ENCODE measurements at places on chromosomes 1 and 21.
A peak's percentile ranks its signal among the peaks of the same experiment; 100 is the strongest.

GRCh38 chr1:54786778-54787177 is 14.3 kb downstream of the TTC22 start:
- no peak for DNase-seq

DNA sequence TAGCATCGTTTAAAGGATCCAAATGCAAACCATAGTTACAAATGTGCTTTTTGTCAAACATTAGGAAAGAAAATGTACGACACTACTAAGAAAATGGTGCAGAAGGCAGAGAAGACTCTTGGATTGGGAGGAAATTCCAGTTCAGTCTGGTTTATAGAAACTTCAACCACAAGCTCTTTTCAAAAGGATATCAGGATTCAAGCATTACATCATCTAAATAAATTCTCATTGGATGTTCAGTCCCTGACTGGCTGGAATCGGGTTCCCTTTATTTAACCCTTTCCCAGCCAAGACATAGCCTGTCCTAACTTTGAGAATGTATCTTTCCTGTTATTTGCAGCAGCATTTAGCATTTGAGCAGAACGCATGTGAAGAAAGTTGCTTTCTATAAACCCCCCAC is 184.6 kb downstream of the LMO4 start:
- peak; percentile 13 for DNase-seq

DNA sequence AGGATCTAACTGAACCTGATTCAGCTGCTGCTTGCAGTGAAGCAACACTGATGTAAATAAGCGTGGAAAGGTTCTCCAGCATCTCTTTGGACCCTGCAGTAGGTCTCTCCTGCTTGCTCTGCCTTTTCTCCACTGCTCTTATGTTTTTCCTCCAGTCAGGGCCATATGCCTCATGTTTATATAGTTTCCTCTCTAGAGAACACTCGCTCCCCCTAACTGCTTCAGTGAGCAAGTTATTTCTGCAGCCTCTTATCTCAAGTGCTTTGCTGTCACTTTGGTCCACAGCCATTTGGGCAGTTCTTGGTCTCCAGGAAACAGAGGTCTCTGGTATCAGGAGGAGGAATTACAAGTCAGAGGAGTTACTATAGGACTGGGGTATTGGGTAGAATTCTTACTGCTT is 5.3 kb downstream of the PRUNE1 start:
- DNase-seq, result no peak

DNA sequence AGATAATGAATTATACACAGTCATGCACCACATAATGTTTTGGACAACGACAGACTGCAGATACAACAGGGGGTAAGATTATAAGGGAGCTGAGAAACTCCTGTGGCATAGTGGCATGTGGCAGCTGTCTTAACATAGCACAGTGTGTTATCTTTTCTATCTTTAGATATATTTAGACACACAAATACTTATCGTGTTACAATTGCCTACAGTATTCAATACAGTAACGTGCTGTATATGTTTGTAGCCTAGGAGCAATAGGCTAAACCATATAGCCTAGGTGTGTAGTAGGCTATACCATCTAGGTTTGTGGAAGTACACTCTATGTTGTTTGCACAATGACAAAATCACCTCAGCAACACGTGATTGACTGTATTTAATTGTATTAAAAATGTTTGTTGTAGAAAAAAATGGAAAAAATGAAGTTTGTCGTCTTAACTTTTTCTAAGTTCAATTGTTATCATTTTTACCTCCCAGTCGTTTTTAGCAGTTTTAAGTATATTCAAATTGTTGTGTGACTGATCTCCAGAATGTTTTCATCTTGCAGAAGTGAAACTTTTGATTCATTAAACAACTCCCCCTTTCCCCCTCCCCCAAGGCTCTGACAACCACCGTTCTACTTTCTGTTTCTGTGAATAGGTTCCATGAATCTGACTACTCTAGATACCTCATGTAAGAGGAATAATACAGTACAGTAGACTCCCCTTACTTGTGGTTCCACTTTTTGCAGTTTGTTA is 351.0 kb upstream of the B3GALT2 start:
- DNase-seq, result no peak

DNA sequence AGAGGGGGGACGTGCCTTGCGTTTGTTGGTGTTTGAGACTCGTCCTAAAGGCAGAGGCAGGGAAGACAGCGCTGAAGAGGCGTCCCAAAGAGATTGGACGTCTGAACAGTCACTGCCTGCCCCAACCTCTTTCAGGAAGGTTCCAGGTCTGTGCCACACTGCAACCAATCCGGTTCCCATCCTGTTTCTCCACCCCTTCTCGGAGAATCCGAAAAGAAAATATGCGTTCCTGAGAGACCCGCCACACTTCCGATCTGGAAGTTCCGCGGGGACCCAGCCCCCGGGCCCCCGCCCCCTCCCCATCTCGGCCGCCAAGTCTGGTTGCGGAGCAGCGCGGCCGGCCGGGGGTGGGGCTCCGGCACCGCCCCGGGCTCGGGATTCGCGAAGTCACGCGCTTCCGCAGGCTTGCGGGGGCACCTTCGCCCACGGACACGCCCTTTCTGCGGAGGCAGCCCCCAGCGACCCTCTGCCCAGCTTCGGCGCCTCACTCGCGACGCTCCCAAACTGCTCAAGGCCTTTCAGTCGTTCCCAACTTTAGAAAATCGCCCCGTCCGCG is 124.5 kb upstream of the DPYD start:
- no peak for DNase-seq

DNA sequence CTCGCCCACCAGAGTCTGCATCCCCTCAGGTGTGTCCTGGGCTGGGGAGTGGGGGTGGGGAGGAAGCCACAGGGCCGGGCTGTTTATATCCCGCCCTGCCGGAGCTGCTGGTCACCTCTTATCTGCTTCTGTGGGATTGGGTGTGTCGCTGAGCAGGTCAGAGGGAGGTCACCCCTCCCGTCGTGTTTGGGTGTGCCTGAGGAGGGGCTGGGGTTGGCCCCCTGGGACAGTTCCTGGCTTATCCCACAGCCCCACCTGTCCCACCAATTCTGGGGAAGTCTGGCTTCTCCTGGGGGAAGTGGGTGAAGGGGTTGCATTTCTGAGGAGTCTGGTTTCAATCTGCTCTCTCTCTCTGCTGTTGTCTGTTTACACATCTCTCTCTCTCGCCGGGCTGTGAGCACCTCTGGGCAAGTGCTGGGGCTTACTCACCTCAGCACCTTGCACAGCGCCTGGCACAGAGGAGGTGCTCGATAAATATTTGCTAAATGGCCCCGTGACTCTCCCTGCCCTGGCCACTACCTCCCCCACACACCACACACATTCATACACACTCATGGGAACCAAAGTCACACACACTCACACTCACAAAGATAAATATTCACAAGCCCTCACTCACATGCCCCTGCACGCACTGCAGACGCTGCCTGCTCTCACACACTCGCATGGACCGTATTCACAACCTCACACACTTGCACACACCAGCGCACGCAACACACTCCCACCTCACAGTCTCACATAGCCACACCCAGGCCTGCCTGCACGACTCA is 8.3 kb downstream of the ELF3 start:
- no peak for DNase-seq

- no peak for DNase-seq
Measured at GRCh38 chr1:228005511-228006033, 1.2 kb upstream of the WNT3A start.

GRCh38 chr1:87197641-87198040 is 131.0 kb upstream of the LMO4 start:
- no peak for DNase-seq

- no peak for DNase-seq
Measured at GRCh38 chr1:230332575-230333066, 93.5 kb downstream of the PGBD5 start.

- DNase-seq, result no peak
Measured at GRCh38 chr1:35499652-35500176, 57.5 kb downstream of the KIAA0319L start.

DNA sequence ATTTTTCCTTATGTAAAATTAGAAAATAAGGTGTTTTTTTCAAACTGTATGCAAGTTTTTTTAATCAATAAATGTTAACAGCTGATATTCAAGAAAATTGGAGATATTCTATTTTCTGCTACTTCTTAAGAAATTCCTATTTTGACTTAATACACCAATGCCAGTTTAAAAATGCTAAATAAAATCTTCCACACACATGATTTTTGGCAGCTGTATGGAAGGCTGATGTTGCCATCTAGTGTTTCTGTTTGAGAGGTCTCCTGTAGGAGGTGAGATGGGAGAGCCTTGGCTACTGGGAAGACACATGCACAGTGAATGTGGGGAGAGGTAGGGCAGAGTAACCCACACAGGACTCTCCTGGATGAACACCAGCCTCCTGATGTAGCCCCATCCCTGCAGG is 29.2 kb upstream of the OR2B11 start:
- peak; percentile 40 for DNase-seq

GRCh38 chr1:45305231-45305630 is 21.5 kb upstream of the HPDL start:
- DNase-seq, result no peak

- DNase-seq, result peak; percentile 46
Measured at GRCh38 chr1:224784265-224785039, 145.0 kb upstream of the DNAH14 start.

DNA sequence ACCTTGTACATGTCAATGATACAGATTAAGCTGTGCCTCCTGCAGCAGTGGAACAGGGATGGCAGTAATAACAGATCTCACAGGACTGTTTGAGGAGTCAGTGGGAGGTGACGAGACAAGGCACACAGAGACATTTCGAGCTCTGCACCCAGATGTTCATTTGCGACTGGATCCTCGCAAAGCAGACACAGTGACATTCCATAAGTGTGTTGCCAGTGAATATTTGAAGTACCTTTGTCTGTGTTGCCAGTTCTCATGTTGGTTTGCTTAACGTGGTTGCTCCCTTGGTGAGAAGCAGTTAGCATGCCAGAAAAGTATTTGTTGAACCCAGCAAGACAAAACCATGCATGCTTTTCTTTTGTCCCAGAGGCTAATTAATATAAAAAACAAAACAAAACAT is 67.0 kb downstream of the NID1 start:
- DNase-seq, result no peak

GRCh38 chr1:173453982-173454381 is 23.2 kb upstream of the PRDX6 start:
- no peak for DNase-seq

GRCh38 chr1:233424779-233425178 is 97.3 kb downstream of the MAP3K21 start:
- DNase-seq, result no peak

DNA sequence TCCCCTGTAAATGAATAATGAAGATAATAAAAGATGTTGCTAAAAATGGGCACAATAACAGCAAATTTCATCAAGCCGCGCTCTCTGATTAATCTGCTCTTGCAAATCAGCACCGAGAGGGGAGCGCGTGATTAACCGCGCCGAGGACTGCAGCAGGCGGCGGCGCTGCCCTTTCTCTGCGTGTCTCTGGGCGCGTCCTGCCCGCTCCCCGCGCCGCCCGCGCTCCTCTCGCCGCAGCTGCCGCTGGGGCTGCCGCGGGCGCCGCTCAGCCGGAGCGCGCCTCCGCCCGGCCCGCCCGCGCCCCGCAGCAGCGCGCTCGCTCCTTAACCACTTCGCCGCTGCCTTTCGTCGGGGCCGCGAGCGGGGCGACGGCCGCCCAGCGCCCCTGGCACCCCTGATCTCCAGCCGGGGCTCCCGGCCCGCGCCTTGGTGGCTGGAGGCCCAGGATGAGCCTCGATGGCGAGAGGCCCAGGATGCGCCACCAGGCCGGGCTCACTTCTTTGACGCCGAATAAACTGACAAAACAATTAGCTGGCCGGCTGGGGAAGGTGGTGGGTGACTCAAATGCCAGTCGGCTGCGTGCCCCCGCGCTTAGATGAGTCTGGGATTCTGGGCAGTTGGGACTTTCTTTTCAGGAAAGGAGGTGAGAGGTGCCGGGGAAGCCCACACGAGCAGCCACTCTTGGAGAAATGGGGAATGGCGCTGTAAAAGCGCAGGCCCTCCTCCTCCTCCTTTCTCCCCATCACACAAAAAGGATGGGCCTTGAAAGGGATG is 221.4 kb upstream of the PKN2 start:
- DNase-seq, result peak; percentile 48

DNA sequence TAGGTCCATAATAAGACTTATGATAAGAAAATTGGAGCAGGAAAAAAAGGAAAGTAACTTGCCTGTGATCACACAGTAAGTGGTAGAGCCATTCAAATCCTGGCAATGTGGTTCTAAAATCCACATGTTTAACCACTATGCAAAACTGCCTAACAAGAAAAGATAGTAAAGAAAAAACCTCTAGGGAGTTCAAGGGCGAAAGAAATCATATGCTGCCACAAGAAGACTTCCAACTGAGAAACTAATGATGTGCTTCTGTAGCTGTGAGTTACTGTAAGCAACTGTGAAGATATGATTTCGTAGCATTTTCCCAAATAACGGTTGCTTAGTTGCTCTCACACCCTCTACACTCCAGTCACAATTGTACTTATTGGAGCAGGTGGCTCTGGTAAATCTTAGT is 20.9 kb upstream of the LYPLAL1 start:
- no peak for DNase-seq

DNA sequence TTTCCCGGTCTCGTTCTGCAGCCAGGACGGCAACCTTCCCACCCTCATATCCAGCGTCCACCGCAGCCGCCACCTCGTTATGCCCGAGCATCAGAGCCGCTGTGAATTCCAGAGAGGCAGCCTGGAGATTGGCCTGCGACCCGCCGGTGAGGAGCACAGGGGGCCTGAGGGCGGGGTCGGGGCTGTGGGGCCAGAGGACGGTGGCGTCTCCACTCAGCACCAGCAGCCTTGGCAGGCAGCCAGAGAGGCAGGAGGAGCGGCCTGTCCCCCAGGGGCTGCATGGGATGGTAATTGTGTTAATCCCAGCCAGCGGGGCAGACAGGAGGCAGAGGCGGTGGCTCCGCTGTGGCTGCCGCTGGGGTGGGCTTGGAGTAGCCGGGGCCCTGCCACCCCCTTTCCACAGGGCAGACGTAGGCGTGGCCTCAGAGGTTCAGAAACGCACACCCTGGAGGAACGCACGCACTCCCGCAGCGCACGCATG is 12.1 kb downstream of the SAMD11 start:
- DNase-seq, result no peak

GRCh38 chr1:103218369-103218768 is 110.0 kb upstream of the COL11A1 start:
- no peak for DNase-seq

GRCh38 chr1:107936498-107937481 is 28.2 kb downstream of the VAV3 start:
- DNase-seq, result peak; percentile 93

DNA sequence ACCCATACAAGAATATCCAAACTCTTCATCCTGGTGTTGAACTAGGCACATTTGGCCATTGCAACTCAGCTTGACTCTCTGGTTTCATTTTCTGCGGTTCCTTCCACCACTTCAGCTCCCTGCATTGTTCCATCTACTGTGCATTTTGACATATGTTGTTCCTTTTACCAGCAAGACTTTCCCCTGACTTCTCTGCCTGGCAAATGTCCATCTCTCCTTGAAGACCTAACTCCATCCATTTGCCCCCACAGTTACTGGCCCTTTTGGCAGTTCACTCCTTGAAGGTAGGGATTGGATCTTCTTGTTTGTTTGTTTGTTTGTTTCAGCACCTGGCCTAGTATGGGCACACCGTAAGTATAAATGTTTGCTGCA is 8.7 kb downstream of the PADI2 start:
- DNase-seq, result no peak

DNA sequence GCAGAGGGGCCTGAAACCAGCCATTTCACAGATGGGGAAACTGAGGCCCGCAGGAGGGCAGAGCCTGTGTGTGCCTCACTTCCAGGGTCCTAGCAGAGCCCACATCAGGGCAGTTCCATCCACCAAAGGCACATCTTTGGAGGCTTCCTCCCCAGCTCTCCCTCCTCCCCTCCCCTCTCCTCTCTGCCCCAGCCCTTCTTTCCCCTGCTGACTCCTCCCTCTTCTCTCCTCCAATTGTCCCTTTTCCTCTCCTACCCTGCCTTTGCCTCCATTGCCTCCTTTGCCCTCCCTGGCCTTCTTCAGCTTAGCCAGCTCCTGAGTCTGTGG is 56.6 kb downstream of the TMEM53 start:
- no peak for DNase-seq
